Eye (tissue), 1 donor: ENCODE measurements at places on chromosomes 16 and 17.

DNA sequence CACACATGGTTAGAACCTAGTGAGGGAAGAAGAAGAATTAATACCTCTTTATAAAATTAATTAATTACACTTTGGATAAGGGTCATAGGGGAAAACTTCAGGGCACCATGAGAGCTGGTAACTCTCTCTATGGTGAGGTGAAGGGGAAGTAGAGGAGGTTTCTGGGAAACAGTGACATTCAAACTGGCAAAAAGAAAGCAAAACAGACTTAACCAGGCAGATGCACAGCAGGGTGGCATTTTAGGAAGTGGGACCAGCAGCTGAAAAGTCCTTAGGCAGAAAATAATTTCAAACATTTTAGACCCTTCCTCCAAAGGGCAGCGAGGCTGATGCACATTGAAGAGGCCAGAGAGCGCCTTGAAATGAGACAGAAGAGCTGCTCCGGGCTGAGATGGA lies 157.8 kb downstream of the CDH13 start:
- peak; percentile 31 for DNase-seq

- no peak for DNase-seq
Measured at GRCh38 chr17:71380936-71381335, 739.9 kb upstream of the SOX9 start.

GRCh38 chr16:22220069-22220440 lies 14.0 kb downstream of the EEF2K start:
- peak; percentile 4 for DNase-seq

GRCh38 chr16:69123910-69124309 lies 8.5 kb downstream of the CHTF8 start:
- peak; percentile 90 for DNase-seq

- DNase-seq, result peak; percentile 14
Measured at GRCh38 chr17:56976941-56977608, 856 bp upstream of the SCPEP1 start.

- no peak for DNase-seq
Measured at GRCh38 chr17:2892305-2892971, 96.2 kb downstream of the RAP1GAP2 start.

DNA sequence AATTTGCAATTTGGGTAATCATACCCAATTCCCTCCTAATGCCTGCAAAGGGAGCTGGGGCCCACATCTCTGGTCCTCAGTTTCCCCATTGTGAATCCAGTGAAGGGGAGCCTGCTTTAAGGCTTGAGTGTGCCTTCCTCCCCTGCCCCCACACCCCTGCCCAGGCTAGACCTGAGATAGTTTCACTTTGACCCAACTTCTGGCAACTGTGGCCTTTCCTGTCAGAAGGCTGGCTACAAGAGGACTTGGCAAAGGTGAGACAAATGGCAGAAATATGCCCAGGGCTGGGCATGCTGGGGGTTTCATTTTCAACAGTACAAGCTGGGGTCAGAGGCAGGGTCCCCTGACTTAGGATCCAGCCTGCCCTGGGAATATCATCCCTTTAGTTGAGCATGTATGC lies 10.0 kb downstream of the SOCS1 start:
- no peak for DNase-seq

DNA sequence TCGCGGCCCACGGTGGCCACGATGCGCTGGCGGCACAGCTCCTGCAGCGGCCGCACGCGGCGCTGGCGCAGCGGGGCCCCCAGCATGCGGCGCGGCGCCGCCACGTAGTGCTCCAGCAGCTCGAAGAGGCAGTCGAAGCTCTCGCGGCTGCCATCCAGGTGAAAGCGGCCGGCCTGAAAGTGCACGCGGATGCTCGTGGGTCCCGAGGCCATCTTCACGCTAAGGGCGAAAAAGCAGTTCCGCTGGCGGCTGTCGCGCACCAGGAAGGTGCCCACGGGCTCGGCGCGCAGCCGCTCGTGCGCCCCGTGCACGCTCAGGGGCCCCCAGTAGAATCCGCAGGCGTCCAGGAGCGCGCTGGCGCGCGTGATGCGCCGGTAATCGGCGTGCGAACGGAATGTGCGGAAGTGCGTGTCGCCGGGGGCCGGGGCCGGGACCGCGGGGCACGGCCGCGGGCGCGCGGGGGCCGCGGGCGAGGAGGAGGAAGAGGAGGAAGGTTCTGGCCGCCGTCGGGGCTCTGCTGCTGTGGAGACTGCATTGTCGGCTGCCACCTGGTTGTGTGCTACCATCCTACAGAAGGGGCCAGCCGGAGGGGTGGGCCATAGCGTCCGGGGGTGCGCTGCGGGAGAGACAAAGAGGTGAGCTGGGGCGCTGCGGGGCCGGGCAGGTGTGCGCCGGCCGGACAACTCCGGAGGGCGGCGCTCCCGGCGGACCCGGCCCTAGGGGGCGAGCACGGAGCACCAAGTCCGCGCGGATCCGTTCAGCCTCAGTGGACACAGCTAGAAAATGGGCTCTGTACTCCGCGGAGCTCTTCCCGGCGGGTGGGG lies 879 bp downstream of the SOCS1 start:
- DNase-seq, result peak; percentile 76
